ENCODE measurements at places on chromosomes 7 and 10.

DNA sequence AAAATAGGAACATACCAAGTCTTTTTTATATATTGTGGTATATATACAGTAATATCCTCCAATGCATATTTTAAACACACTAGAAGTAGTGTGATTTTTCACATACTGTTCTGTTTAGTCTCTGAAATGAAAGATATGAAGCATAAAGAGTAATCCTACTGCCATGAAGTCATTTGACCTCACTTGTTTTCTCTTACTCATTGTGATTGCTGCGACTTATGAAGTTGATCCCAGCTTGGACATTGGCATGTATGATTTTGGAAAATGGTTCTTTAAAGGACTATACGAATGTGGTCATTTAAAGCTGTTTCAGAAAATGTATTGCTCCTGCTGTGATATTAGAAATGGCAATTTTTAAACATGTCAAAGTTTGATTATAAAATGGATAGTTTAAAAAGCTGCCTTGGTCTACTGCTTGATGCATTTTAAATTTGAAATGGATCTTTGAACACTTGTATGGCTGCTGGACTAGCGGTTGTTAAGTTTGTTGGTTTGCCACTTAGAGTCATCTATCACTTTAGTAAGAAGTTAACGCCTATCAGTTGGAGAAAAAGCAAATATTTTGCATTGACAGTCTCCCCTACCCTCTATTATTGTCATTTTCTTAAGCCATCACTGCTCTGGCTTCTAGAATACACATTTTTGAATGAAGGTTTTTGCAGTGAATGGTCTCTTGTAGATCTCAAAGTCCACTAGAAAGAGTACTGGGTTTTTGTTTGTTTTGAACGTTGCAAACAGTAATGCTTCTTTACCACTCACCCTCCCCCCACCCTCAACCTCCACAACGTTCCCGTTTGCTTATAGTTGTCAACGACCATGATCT lies 881 bp upstream of the PCGF5 start:
- DNase-seq = peak; percentile 35

- no peak for DNase-seq
Observed at GRCh38 chr10:92463582-92463981, 110.3 kb downstream of the IDE start.

DNA sequence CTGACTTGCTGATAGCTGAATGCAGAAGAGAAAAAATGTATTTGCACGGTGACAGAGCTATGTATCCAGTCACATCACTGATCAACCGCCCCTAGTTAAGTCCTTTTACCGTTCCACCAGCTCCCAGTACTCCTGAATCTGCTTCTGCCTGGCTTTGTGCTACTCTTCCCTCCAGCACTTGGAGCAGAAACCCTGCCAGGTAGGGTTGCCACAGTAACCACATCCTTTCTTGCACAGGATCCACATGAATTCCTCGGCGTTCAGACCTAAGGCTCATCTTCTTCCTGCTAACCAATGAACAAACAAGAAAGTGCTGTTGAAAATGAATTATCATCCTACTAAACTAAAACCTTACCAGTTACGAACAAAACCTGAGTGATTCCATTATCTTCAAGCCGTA lies 52.0 kb upstream of the KCTD7 start:
- DNase-seq = no peak

DNA sequence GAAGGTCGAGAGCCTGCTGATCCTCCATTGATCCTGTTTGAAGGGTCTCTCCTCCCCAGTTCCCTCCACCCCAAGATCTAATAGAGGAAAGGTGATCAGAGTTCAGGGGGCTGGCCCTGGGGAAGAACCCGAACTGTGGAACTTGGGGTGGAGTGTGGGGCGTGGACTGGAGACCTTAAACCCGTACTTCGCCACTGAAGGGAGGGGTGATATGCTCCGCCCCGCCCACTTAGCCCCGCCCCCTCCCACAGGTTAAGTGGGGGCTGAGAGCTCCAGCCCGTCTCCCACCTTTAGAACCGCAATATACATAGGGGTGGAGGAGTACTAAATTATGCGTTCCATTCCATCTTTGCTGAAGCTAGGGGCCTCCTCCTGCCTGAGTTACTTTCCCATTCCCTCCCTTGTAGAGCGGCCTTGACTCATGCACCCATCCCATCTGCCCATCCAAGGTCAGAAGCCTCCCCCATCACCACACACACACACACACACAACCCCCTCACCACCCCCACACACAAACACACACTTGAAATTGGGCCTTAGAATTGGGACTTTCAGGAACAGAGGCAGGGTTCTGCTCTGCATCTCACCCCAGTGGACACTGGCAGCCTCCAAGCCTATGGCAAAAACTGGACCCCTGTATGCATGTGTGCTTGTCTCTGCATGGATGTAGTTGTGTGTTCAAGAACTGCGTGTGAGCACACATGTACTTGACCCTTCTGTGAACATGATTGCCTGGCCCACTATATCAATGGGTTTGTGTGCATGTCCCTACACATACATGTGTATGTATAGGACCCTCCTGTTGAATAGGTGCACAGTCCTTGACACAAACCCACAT lies 991 bp downstream of the SEMA4G start:
- DNase-seq = no peak

- DNase-seq = no peak
Observed at GRCh38 chr7:33725111-33726025, 180.0 kb upstream of the BMPER start.

- DNase-seq = no peak
Observed at GRCh38 chr7:71541707-71542353, 409.9 kb downstream of the GALNT17 start.

GRCh38 chr7:152504816-152505215 lies 69.0 kb upstream of the KMT2C start:
- DNase-seq = no peak

GRCh38 chr7:39958038-39958437 lies 8.0 kb downstream of the CDK13 start:
- DNase-seq = no peak

- DNase-seq = peak; percentile 51
Observed at GRCh38 chr10:51014680-51015389, 59.5 kb upstream of the PRKG1 start.

DNA sequence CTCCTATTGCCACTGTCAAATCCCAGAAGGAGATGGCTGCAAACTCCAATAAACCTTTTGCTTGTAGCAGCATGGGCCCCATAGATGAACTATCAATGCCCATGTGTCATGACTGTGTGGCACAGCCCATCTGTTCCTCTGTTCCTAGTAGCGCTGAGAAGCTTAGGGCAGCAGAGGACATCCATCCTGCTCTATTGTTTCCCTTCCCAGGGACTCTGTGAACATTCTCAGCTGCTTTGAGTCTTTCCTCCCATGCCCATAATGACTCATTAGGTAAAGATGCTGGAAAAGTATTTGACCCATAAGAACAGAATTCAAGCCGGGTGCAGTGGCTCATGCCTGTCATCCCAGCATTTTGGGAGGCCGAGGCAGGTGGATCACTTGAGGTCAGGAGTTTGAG lies 28.3 kb downstream of the STMP1 start:
- peak; percentile 75 for DNase-seq

- no peak for DNase-seq
Observed at GRCh38 chr7:93574646-93575554, at the start of gene CALCR. Gene CALCR (minus strand): TSS chr7:93574724. CDS start chr7:93486981, 87,743 bp downstream.

GRCh38 chr7:140609646-140610045 lies 31.0 kb downstream of the DENND2A start:
- no peak for DNase-seq

- DNase-seq = no peak
Observed at GRCh38 chr10:71837098-71837827, 13.8 kb downstream of the PSAP start.

All from HCEC 1CT (cell line).